ENCODE measurements at places on chromosomes 7 and 10.

DNA sequence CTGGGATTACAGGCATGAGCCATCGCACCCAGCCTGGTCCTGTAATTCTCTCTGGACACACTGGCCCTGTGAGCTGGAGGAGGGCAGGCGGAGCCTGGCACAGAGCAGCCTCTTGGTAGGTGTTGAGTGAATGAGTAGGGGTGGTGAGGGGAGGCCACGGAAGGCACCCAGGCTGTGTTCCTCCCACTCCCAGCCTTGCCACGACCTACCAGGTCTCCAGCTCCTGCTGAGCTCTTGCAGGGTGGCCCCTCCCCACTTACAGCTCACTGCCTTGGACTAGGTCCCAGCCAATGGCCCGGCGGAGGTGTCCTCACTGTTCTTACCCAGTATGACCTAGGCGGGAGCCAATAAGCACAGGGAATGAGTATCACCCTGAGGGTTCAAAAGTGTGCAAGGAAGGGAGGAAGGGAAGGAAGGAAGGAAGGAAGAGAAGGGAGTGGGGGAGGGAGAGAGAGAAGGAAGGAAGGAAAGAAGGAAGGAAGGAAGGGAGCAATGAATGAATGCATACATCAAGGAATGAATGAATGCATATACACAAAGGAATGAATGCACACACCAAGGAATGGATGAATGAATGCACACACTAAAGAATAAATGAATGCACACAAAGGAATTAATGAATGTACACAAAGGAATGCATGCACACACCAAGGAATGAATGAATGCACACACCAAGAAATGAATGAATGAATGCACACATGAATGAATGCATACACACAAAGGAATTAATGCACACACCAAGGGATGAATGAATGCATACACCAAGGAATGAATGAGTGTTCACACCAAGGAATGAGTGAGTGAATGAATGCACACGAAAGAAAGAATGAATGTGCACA is 45.5 kb downstream of the GTF2IRD1 start:
- no peak for DNase-seq

DNA sequence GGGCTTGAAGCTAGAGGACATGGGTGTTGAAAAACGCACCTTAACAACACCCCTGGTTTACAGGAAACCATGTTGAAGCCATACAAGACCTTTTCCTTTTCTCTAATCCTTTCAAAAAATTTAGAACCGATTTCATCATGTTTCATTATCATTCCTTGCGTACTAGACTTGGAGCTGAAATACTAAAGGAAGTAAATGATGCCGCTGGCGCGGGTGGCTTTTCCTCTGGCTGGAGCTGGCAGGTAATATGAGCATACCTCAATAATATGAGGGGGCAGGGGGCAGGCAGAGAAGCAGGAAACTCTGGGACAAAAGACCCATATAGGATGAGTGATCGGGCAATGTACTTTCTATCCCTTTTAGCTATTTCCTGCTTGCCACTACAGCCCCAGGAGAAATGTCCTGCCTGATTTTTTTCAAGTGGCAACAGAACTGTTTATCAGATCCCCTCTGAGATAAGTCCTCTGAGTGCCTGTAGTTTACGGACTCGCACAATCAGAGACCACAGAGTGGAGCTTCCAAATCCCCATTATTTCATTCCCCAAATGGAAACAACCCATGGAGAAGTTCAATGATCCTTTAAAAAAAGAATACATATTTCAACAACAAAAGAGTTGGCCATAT is 450.1 kb downstream of the KCNMA1 start:
- peak; percentile 16 for DNase-seq

DNA sequence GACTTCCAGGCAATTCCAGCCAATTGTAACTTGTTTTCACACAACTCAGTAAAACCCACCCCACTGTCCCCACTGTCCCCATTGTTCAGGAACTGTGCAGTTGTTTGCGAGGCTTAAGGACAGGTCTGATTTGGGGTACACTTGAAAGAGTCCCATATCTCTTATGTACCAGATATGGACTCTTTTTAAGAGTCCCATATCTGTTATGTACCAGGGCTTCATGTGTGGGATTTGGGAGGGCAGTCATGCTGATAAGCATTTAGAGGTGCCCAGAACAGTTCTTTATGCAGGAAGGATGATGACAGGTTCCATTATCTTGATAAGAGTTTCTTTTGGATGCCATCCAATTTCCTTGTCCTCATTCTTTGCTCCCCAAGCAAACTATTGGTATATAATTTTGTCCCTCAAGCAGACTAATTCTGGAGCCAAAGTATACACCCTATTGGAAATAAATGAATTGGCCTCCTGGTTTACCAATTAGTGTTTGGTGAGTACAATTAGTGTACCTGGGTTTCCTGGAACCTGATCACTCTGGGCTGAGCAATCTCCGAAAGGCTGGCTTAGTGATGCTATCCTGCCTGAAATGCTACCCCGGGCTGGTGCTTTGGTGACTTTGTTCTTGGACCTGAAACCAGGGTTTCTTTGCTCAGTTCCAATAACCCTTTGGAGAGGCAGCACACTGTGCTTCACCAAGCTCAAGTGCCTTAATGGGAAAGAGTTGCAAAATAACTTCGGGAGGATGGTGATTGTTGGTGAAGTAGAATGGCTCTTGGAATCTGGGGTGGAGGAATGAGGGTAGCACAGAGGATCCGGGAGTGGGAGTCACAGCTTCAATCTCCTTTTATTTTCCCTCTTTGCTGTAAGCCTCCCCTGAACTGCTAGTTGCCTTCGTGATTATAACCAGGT is 6.2 kb upstream of the DMBT1 start:
- DNase-seq = no peak

- no peak for DNase-seq
These were observed 77.4 kb downstream of the TPST1 start for GRCh38 chr7:66282591-66282935.

DNA sequence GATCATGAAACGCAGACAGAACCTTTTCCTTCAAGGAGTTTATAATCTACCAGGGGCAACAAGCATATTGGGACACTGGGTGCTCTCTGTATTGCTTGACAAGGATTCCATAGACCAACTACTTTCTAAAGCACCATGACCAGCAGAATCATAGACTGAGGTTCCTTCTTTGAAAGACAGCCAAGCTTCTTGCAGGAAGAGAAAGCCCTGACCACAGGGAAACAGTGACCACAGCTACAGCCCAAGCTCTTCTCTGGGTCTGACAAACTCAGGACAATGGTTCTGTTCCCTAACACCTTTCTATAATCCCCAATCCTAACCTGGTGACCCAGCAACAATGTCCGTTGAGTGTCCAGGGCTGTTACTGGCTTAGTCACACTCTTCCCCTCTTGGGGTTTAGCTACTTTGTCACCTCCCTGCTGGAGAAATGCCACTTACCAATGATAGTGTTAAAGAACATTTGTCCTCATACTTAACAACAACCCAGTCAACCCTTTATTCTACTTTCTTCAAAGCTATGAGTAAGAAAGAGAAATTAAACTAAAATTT is 155.7 kb downstream of the JAZF1 start:
- no peak for DNase-seq

DNA sequence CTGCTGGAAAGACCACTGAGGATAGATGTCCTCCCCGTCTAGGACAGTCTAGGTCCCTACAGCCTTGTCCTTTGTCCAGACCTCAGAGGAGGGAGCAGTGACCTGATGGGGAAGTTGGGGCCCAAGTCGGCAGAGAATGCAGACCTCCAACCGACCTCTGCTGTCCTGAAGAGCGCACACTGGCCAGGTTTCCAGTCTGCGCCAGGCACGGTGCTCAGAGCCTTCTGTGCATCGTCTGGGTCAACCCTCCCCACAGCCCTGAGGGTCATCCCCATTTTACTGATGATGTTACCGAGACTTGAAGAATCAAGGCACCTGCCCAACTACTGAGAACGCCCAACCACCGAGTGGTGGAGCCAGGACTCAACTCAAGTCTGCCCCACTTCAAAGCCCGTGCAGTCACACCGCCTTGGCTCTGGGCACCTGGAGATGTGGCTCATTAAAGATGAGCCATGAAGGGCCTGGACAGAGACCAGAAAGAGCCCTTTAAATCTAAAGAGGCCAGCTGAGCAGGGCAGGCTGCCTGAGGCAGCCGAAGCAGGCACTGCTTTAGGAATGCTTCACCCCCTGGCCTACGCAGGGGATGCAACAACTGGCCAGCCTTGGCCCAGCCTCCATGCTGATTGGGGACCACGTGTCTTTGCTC is 4.4 kb downstream of the ITPRIP start:
- peak; percentile 40 for DNase-seq

GRCh38 chr7:129468547-129468946 is 33.8 kb upstream of the SMKR1 start:
- DNase-seq = no peak
